ENCODE measurements at places on chromosomes 16 and 17. TPM values are rescaled to one million over a fixed set of nuclear protein-coding genes. Genes with fewer than 3 reads are reported as not detected.

DNA sequence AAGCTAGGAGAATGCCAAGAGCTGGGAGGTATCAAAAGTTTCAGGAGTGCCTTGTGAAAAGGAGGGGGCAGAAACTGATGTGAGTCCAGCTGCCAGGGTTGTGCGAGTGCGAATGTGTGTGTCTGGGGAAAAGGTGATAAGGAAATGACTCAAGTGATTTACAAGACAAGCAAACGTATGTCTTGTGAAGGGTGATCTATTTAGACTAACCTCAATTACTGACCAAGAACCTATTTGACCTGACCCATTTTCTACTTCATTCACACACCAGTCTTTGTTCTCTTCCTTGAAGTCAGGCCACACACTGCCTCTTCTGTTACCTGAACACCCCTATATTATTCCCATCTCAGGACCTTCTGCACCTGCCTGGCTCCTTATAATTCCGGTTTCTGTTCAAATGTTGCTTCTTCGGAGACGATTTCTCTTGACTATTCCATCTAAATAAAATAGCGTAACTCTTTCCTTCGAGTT is 1.0 kb downstream of the GDE1 start:
- DNase-seq, result peak; percentile 5

- DNase-seq, result no peak
These were observed 20.3 kb downstream of the METRNL start for GRCh38 chr17:83099570-83100181.

- no peak for DNase-seq
These were observed 11.1 kb downstream of the KRT23 start for GRCh38 chr17:40926341-40926740.

DNA sequence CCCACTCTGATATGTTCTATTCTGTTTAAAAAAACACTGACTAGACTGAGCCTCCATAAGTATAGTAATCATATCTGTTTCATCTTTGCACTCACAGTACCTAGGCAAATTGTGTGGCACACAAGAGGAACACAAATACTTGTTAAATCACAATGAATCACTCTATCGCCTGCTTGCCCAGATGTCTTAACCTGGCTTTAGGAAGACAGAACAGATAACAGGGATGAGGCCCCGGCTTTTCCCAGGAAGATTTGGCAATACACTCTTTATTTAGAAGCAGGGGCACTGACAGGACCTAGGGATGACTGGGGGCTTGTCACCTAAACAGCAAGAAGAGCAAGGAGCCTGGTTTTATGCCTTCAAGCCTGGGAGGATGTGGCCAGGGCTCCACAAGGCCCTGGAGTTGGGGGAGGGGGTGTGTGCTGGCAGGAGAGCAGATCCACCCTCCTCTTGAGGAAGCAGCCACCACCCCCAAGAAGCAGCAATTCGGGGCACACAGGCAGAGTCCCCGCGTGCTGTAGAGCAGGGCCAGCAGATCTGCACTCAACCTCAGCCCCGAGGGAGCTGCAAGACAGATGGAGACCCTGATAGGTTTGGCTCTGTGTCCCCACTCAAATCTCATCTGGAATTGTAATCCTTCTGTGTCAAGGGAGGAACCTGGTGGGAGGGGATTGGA is 41.0 kb upstream of the KSR1 start:
- DNase-seq, result no peak

DNA sequence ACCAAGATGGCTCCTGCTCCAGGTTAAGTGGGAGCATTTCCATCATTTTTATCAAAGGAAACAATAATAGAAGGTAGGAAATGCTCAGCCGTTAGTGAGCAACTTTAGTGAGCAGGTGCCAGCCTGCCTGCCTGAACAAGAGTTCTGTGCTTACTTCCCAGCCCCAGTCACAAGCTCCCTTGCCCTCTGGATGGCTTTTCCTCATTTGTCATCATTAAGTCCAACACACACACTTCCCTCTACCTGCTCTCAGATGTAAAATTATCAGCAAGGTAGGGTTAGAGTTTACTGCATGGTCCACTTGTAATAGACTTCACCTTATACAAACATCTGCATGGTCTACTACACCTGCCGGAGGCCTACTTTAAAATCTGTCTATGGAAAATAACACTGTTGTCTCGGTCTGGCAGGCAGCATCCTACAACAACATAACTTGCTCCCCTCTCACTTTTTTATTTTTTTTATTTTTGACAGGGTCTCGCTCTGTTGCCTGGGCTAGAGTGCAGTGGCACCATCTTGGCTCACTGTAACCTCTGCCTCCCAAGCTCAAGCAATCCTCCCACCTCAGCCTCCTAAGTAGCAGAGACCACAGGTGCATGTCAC is 12.7 kb downstream of the TEX2 start:
- DNase-seq, result no peak

- no peak for DNase-seq
These were observed 73.7 kb downstream of the MRC2 start for GRCh38 chr17:62700964-62701705.

DNA sequence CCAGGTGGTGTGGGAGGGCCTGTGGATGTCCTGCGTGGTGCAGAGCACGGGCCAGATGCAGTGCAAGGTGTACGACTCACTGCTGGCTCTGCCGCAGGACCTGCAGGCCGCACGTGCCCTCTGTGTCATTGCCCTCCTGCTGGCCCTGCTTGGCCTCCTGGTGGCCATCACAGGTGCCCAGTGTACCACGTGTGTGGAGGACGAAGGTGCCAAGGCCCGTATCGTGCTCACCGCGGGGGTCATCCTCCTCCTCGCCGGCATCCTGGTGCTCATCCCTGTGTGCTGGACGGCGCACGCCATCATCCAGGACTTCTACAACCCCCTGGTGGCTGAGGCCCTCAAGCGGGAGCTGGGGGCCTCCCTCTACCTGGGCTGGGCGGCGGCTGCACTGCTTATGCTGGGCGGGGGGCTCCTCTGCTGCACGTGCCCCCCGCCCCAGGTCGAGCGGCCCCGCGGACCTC is 798 bp downstream of the CLDN9 start:
- no peak for DNase-seq

GRCh38 chr16:55280587-55280986 is 43.4 kb upstream of the IRX6 start:
- DNase-seq, result no peak

GRCh38 chr16:48576927-48577326 is 33.1 kb downstream of the N4BP1 start:
- DNase-seq, result peak; percentile 28

DNA sequence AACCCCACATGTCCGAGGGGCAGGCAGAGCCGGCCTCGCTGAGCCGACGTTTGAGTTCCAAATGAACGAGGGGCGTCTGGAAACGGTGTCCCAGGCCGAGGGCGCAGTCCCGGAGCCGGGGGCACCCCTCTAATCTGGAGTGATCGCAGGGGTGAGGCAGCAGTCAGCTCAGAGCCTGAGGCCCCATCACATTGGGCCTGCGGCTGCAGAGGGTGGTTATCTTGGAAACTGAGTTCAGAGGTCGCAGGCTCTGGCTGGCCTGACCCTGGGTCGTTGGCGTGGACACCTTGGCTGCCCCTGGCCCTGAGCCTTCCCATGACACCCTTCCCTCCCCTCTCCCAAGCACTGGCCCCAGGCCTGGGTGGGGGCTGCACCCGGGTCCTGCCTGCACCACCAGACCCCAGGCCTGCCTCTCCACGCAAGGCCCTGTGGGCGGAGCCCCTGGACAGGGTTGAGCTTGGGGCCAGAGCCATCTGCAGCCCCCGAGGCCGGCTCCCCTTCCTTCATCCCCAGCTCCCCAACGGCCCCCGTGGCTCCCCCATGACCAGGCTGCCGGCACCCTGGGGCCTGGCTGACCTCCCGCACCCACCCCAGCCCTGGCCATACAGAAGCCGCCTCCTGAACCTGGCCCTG is 45.6 kb downstream of the ZFPM1 start:
- no peak for DNase-seq

- no peak for DNase-seq
These were observed 314.7 kb downstream of the CDH8 start for GRCh38 chr16:61721544-61721943.

DNA sequence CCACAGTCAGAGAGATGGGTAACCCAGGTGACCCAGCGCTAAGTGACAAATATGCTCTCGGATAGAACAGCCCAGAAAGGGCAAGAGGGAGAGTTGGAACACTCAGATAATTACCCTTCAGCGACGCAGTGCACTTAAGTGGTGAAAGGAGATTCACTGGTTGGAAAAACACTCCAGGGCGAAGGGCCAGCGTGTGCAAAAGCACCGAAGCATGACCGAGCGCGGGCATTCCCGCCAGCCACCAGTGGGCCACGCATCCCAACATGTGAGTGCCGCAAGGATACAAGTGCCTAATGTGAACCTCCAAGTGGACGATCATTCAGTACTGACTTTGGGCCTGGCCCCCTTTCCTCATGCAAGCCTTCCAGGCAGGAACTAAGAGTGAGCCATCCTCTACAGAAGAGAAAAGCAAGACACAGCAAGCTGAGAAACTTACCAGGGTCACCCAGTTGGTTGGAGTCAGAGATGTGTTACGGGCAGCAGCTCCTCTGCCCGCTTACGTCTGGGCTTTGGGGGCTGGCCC is 258.4 kb downstream of the C16orf95 start:
- DNase-seq, result no peak

DNA sequence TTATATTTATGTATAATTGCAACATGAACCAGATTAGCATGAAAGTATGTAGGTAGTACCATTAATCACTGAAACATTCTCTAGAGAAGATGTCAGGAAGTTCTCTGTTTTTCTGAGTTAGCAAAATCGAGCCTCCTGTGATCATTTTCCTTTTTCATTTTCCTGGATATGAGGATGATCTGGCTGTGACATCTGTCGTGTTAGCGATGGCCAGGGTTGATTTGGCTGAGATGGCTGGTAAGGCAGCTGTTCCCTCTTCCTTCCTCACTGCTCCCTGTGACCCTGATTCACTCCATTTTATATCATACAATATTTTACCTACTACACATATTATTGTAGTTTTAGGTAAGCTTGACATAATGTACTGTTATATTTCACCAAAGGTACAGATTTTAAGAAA is 10.3 kb downstream of the CNTNAP4 start:
- DNase-seq, result no peak

DNA sequence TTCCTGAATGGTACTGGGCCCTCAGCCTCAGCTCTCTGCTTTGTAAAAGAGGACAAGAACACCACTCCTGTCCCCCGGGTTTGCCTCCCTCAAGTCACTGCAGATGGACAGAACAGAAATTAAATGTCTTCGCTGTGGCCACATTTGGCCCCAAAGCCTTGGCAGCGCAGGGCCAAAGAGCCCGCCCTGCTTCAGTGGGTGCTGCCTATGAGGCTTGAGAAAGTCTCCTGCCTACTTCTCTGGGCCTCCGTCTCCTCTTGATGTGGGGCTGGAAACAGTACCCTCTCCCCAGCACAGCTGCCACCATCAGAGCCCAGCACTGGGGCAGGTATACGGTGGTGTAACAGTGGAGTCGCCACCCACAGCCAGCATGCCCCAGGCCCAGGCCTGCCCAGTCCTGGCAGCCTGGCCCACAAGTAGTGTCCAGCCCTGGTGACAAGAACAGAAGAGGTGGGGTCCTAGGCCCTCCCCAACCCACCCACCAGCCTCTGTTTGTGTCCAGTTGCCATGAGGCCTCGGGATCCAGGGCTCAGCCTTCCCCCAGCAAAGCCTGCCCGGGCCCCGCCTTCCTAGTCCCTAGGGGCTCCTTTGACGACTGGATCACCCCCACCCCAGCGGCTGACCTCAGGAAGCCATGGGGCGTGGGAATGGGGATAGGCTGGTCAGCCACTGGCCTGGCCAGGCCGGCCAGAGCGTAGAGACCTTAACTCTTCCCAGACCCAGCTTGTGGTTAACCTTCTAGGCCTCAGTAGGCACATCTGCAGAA is 3.9 kb upstream of the TPPP3 start:
- DNase-seq, result no peak

GRCh38 chr17:4898351-4898750 is 985 bp upstream of the C17orf107 start:
- no peak for DNase-seq

DNA sequence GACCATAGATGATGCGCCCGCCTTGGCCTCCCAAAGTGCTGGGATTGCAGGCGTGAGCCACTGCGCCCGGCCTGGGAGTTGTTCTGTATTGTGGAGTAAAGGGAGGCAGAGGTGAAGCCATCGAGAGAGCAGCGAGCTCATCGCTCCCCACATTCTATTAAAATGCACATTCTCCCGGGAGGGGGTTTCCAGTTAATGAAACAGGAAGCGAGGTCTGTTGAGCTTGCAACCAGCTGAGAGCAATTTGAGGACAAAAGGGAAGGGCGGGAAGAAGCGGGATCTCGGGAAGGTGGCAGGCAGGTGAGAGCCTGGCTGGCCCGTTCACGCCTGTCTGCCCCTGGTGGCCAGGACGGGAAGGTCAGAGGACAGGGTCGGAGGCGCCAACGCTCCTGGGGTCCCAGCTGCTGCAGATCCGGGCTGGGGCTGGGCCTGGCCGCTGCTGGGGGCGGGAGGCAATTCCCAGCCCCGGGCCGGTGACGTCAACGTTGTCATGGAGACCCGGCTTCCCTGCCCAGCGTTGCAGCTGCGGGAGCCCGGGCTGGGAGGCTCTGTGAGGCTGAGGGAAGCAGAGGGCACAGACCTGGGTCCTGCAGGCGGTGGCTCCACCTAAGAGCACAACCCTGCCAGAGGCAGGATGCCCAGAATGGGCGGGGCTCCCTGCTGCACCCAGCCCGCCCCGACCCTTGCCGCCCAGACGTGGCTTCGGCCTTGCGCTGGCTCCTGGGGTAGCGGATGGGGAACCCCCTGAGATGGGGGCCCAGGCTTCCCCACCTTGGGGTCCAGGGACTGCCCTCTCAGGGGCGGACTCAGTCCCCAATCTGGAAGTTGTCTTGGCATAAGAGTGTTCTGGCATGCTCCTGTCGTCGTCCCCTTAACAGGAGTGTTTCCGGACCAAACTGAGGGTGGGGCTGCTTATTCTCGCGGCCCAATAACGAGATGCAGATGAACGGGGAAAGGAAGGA is 48.7 kb upstream of the PLCG2 start:
- peak; percentile 73 for DNase-seq

DNA sequence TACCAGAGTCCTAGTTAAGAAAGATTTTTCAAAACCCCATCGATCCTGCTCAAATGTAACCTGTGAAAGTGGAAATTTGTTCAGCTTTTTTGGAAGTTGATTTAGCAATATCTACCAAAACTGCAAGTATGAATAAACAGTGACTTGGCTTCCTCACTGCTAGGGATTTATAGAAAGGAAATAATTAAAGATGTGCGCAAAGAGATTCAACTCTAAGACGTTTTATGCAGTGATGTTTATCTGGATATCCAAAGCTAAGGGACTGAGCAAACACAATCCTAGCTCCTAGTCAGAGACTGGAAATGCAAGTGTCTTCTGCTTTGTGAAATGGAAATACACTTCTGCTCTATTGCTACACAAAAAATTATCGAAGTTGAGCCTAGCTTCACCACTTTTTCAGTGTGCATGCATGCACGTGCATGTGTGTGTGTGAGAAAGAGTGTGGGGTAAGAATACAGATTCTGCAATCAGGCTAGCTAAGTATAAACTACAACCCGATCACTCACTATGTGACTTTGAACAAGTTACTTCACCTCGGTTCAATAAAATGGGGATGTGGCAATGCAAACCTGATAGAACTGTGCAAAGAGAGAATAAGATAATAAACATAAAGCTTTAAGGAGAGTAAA is 52.1 kb upstream of the FOXF1 start:
- DNase-seq, result no peak

MIF4GD gene
- 35.3 TPM for total RNA-seq

PYY gene
- total RNA-seq, result not detected

NOS2 gene
- not detected for total RNA-seq

TAT gene
- not detected for total RNA-seq

KRT38 gene
- total RNA-seq, result not detected

KRT17 gene
- not detected for total RNA-seq

HOXB7 gene
- total RNA-seq, result 0.62 TPM

SSTR5 gene
- not detected for total RNA-seq

CD19 gene
- total RNA-seq, result 2.6 TPM

GPR142 gene
- total RNA-seq, result not detected

SRCAP gene
- 72.6 TPM for total RNA-seq

Data from activated naive CD8-positive, alpha-beta T cell treated with anti-CD3 and anti-CD28 coated beads for 36 hours (primary cell).